ENCODE measurements at places on chromosomes 5 and 9. TPM values are rescaled to one million over a fixed set of nuclear protein-coding genes. Genes with fewer than 3 reads are reported as not detected.

BDP1 gene
- polyA plus RNA-seq: 40.6 TPM

LURAP1L gene
- polyA plus RNA-seq: 23.6 TPM

DNA sequence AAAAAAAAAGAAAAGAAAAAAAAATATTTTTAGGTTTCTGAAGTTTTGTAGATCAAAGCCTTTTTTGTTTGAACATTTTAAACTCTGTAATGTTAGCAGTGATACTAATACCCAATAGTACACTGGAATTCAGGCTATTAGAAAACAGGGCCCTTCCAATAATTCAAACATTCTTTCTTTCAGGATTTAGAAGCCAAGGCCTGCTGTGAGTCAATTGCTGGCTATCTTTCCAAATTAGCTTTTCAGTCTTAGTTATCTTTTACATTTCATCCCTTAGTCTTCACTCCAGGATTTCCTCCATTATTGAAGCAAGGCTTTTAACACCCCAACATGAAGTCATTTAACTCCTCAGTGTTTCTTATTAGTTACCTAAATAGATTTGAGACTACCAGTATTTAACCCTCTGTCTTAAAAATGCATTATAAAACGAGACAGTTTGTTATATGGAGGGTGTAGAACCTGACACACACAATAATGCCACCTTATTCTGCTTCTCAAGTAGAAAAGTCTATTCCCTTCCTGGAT lies 951.9 kb upstream of the DMAC1 start:
- DNase-seq: no peak

DNA sequence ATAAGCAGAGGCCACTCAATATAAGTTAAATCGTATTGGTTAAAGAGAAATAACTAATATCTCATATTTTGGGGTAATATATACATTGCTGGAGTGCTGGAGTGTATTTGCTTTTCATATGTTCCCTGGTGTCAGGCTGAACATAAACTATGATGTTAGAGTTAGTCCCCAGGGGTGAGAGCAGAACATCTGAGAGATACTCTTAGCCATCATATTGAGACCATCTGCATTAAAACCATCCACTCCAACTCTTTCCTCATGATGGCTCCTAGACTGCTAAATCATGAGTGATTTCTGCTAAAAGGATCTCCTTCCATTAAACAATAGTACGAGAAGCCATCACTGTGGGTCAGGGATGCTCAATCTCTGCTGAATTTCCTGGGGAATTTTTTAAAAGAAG lies 436.2 kb downstream of the DTWD2 start:
- DNase-seq: no peak

- DNase-seq: no peak
These were observed 13.9 kb downstream of the IDNK start for GRCh38 chr9:83636813-83637212.

- no peak for DNase-seq
These were observed 23.3 kb upstream of the TRMT10B start for GRCh38 chr9:37730256-37730655.

- no peak for DNase-seq
These were observed 102.6 kb downstream of the ADAMTS2 start for GRCh38 chr5:179242676-179243075.

DNA sequence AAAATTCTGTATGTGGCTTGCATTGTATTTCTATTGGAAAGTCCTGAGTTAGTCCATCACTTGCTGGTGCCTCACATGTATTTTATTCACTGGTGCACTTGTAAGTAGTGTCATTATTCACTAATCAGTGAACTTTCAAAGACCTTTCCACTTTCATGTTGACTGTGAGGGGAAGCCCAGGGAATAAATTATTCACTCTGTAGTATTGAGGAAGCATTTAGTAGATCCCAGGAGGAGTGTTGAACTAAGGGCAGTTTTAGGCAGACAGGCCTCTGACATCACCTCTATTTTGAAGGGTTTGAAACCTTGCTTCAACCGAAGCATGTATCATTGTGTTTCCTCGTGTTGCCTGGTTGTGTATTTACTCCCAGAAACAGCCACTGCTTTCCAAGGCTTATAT lies 705.4 kb upstream of the RIOK2 start:
- no peak for DNase-seq

Data from left renal cortex interstitium (tissue), 4 donors.